ENCODE measurements at places on chromosomes 7 and 10. TPM values are rescaled to one million over a fixed set of nuclear protein-coding genes. Genes with fewer than 3 reads are reported as not detected.
A peak's percentile ranks its signal among the peaks of the same experiment; 100 is the strongest.

DNA sequence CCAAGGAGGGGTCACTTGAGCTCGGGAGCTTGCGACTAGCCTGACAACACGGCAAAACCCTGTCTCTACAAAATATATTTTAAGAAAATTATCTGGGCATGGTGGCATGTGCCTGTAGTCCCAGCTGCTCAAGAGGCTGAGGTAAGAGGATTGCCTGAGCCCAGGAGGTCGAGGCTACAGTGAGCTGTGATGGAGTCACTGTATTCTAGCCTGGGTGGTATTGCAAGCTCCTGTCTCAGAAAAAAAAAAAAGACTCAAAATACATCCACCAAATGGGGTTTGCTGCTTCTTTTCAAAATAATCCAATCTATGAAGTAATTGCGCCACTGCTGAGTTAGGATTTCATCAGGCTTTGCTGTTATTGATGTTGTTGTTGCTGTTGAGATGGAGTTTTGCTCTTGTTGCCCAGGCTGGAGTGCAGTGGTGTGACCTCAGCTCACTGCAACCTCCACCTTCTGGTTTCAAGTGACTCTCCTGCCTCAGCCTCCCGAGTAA lies 11.1 kb upstream of the VIM start:
- no peaks in the 10 kb centered on the region for H3K36me3 ChIP-seq
- peak overlapping the region; percentile 20 for H3K27ac ChIP-seq
- peaks cover 10% of the 10 kb centered on the region for H3K4me1 ChIP-seq

GRCh38 chr7:92025260-92025659 lies 84.6 kb downstream of the AKAP9 start:
- peaks cover 26% of the 10 kb centered on the region for H3K4me1 ChIP-seq
- H3K27me3 ChIP-seq = no peaks in the 10 kb centered on the region
- peaks cover 31% of the 10 kb centered on the region for H3K36me3 ChIP-seq
- no peak for DNase-seq

GRCh38 chr10:129163531-129163930 lies 303.5 kb upstream of the MGMT start:
- DNase-seq = no peak
- H3K27me3 ChIP-seq = peaks cover 6% of the 10 kb centered on the region
- H3K36me3 ChIP-seq = no peaks in the 10 kb centered on the region
- H3K4me1 ChIP-seq = no peaks in the 10 kb centered on the region
- no peak overlapping the region for H3K4me3 ChIP-seq

The ARF5 gene
- 140 TPM for total RNA-seq

GRCh38 chr10:73054286-73054685 lies 42.4 kb downstream of the P4HA1 start:
- H3K36me3 ChIP-seq = peaks cover 33% of the 10 kb centered on the region
- DNase-seq = no peak
- no peaks in the 10 kb centered on the region for H3K27me3 ChIP-seq
- no peak overlapping the region for H3K4me3 ChIP-seq
- no peak overlapping the region for H3K27ac ChIP-seq

GRCh38 chr7:111436608-111437007 lies 125.7 kb downstream of the IMMP2L start:
- H3K27me3 ChIP-seq = no peaks in the 10 kb centered on the region
- DNase-seq = no peak
- no peak overlapping the region for H3K27ac ChIP-seq

The ZNF853 gene
- total RNA-seq = 13.7 TPM

GRCh38 chr10:34626158-34626880 lies 188.8 kb downstream of the PARD3 start:
- H3K36me3 ChIP-seq = no peaks in the 10 kb centered on the region
- DNase-seq = no peak

GRCh38 chr7:149423449-149424110 lies 37.3 kb downstream of the ZNF777 start:
- peak; percentile 72 for DNase-seq
- H3K4me3 ChIP-seq = peak overlapping the region; percentile 57
- no peak overlapping the region for H3K27ac ChIP-seq
- H3K27me3 ChIP-seq = no peaks in the 10 kb centered on the region

DNA sequence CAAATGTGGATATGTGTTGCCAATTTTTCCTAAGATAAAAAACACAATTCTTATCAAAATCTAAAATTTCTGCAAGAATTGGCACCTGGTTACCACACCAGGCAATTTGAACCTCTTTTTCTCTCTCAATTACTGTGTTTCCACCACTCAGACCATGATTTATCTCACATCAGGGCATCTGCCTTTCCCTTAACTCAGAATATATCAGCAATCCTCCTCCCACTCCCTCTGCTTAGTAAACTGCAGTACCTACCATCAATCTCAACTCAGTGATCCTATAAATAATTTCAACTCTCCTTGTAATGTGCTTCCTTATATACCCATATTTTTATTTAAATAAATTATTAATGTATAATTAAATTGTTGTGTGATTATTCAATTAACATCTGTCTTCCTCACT lies 212.3 kb upstream of the PCDH15 start:
- no peak overlapping the region for H3K4me3 ChIP-seq
- H3K36me3 ChIP-seq = no peaks in the 10 kb centered on the region
- DNase-seq = no peak
- no peaks in the 10 kb centered on the region for H3K27me3 ChIP-seq
- no peak overlapping the region for H3K27ac ChIP-seq
- H3K4me1 ChIP-seq = no peaks in the 10 kb centered on the region

DNA sequence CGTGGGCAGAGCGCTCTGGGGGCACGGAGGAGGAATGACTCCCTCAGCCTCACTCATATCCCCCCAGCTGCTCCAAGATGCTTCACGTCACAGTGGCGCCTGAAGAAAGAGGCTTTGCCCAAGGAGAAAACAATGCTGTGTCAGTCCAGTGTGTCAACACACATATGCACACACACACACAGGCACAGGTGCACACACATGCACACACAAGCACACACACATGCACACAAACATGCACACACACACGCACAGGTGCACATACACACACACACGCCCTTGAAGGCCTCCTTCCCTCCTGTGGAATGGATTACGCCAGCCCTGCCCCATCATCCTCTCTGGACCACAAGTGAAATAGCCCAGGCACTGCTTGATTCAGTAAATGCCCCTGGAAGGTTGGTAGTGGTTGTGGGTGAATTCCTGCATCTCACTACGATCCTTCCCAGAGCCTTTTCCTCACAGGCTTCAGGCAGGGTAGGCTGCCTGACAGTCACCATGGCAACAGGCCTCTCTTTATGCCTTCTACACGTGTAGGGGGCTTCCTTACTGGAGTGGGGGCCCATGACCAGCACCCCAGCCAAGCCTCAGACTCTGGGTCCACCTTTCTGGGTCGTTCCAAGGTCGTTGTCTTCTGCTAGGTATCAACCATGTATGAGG lies 371.5 kb upstream of the PODXL start:
- DNase-seq = no peak
- H3K36me3 ChIP-seq = no peaks in the 10 kb centered on the region
- H3K4me1 ChIP-seq = no peaks in the 10 kb centered on the region

DNA sequence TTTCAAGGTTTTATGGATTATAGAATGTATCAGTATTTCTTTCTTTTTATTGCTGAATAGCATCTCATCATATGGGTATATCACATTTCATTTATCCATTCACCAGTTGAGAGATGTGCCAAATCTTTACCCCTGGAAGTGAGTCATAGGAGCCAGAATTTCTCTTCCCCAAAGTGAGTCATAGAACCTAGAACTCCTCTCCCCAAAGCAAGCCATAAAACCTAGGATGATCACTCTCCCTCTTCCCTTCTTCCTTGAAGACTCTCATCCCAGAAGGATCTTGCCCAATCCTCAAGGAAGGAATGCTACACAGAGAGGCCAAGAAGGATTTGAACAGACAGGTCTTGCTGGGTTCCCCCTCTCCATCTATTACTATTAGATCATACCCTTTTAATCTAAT lies 199.9 kb downstream of the EVX1 start:
- H3K4me3 ChIP-seq = no peak overlapping the region
- DNase-seq = peak; percentile 12
- no peak overlapping the region for H3K27ac ChIP-seq

DNA sequence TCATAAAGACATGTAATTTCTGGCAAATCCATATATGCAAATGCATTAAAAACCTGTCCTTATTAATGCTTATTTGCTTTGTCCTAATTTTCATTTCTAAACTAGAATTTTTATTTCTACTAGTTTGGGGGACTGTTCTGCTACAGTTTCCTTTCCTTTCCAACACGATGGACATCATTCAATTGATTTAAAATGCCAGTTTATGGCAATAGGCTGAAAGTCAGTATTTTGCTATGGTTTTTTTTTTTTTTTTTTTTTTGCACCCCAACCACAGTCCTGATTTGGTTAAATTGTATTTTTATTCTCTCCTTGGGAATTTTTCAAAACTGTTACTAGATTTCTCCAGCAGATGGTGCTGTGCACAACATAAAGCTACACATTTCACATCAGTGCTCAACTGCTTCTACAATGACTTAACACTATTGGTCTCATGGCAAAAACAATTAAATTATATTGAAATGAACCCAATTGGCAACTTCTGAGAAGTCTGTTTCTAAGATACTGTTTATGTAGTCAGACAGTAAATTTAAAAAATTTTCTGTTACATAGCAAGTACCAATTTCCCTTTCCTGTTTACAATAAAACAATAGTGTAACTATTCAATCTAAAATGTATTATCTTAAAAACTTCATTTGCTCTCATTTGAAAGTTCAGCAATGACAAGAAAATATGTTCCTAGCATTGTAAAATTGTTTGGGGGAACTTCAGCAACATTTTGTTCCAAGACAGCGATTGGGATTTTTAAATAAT lies 193.8 kb upstream of the CCDC6 start:
- no peak for DNase-seq
- no peak overlapping the region for H3K4me3 ChIP-seq

DNA sequence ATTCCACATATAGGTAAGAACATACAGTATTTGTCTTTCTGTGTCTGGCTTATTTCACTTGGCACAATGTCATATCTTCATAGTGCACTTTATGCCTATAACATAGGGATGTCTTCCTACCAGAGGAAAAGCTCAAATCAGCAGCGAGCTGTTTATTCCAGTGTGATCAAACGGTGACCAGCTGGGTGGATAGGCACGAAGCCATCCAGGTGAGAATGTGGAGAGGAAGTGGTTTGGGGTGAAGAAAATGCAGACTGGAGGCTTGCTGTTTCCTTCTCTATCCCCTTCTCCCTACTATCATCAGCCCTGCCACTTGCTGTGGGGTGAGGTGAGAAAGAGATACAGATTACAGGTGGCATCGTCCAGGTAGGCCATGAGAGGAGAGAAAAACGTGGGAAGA lies 52.4 kb downstream of the CHCHD3 start:
- no peaks in the 10 kb centered on the region for H3K36me3 ChIP-seq
- no peak overlapping the region for H3K27ac ChIP-seq
- H3K27me3 ChIP-seq = no peaks in the 10 kb centered on the region
- no peak for DNase-seq

DNA sequence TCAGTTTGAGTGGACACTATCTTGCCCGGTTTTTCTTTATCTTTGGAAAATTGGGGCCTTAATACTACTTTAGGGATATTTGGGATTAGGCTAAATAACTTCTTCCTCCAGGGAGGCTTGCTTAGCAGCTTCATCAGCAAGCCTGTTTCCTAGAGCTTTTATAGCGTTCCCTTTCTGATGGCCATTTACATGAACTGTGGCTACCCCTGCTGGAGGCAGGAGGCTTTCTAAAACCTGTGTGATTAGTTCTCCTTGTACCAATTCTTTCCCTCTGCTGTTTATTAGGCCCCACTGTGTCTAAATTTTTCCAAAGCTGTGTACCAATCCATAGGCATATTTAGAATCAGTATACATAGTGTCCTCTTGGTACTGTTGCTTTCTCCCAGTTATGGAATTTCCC lies 61.7 kb upstream of the CNTNAP2 start:
- no peak for DNase-seq
- H3K36me3 ChIP-seq = no peaks in the 10 kb centered on the region
- H3K27ac ChIP-seq = no peak overlapping the region
- H3K4me3 ChIP-seq = no peak overlapping the region
- no peaks in the 10 kb centered on the region for H3K27me3 ChIP-seq

DNA sequence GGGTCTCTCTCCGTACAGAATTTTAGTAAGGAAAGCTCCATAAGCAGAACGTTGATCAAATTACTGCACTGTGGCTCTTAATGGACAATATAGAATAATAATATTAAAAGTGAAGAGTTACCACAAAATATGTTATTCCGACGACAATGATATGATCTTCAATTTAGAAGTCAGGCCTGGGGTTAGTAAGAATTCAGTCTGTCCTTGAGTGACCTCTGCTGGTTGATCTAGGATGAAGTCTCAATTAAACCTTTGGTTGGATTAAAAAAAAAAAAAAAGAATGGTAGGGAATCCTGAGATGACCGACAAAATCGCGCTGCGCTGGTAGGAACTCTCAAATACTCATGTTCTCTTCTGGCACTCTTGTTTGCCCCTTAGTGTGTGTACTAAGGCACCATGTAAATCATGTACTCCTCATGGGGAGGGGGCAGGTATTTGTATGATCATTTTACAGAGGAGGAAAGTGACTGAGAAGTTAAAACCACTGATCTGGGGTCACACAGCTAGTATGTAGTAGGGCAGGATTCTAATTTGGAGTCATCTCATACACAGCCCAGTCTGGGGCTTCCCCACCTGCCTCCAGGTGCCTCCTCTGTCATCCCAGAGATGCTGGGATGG lies 161.3 kb upstream of the NPVF start:
- peak; percentile 53 for DNase-seq
- H3K27ac ChIP-seq = no peak overlapping the region
- H3K36me3 ChIP-seq = no peaks in the 10 kb centered on the region

- no peak overlapping the region for H3K4me3 ChIP-seq
- no peaks in the 10 kb centered on the region for H3K27me3 ChIP-seq
- DNase-seq = no peak
These were observed 188.9 kb upstream of the MALRD1 start for GRCh38 chr10:18859659-18860058.

- H3K27ac ChIP-seq = no peak overlapping the region
- no peaks in the 10 kb centered on the region for H3K36me3 ChIP-seq
- no peak overlapping the region for H3K4me3 ChIP-seq
- no peaks in the 10 kb centered on the region for H3K4me1 ChIP-seq
These were observed 2.9 kb downstream of the MYH16 start for GRCh38 chr7:99275496-99275895.

The NCAPG2 gene
- total RNA-seq = 4.5 TPM

GRCh38 chr7:42902331-42902730 lies 9.5 kb downstream of the C7orf25 start:
- H3K27ac ChIP-seq = no peak overlapping the region
- DNase-seq = no peak
- H3K27me3 ChIP-seq = no peaks in the 10 kb centered on the region
- no peak overlapping the region for H3K4me3 ChIP-seq
- no peaks in the 10 kb centered on the region for H3K4me1 ChIP-seq
- no peaks in the 10 kb centered on the region for H3K36me3 ChIP-seq

GRCh38 chr7:77575187-77575586 lies 38.1 kb downstream of the PTPN12 start:
- peaks cover 25% of the 10 kb centered on the region for H3K36me3 ChIP-seq
- H3K27me3 ChIP-seq = no peaks in the 10 kb centered on the region
- peaks cover 21% of the 10 kb centered on the region for H3K4me1 ChIP-seq
- DNase-seq = no peak
- no peak overlapping the region for H3K4me3 ChIP-seq

DNA sequence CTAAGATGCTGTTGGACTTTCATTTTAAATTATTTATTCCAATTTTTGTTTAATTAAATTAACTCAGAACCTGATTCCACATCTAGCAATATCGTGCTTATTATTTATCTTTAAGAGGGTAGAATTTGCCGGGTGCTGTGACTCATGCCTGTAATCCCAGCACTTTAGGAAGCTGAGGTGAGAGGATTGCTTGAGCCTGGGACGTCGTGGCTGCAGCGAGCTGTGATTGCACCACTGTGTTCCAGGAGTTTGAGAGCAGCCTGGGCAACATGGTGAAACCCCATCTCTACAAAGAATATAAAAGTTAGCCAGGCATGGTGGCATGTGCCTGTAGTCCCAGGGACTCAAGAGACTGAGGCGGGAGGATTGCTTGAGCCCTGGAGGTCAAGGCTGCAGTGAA lies 47.8 kb downstream of the ZFAND4 start:
- H3K4me3 ChIP-seq = no peak overlapping the region
- H3K36me3 ChIP-seq = peaks cover 34% of the 10 kb centered on the region
- no peaks in the 10 kb centered on the region for H3K27me3 ChIP-seq
- no peak overlapping the region for H3K27ac ChIP-seq
